Activated naive CD4-positive, alpha-beta T cell treated with anti-CD3 and anti-CD28 coated beads, Interleukin-2, amount 50 U/mL, for 72 hours (primary cell): ENCODE measurements at places on chromosomes 16 and 17. TPM values are rescaled to one million over a fixed set of nuclear protein-coding genes. Genes with fewer than 3 reads are reported as not detected.

MT1M gene
- total RNA-seq = not detected

GRCh38 chr16:78817200-78817739, 717.8 kb downstream of the WWOX start:
- DNase-seq = no peak

- no peak for DNase-seq
Measured at GRCh38 chr17:1179112-1179817, 516 bp downstream of the ABR start.

DNA sequence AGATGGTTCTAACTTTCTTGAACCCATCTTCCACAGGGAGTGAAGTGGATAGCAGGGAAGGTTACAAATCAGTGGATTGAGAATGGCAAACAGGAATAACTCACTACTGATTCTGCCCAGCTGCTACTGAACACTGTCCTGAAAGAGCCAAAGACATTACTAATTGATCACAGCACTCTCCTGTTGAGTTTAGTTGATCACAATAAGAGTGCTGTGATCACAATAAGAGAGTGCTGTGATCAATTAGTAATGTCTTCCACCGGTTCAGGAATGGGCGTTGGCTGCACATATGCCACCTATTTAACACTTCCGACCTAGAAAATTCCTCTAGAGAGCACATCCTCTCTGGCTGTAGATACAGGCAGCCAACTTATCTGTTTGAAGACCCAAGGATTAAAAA, 11.4 kb downstream of the CFAP97D1 start:
- no peak for DNase-seq
